CD4-positive, alpha-beta T cell treated with Interleukin-2 at 100 ng/mL for 4 hours (primary cell): ENCODE measurements at places on chromosomes 16 and 17.

DNA sequence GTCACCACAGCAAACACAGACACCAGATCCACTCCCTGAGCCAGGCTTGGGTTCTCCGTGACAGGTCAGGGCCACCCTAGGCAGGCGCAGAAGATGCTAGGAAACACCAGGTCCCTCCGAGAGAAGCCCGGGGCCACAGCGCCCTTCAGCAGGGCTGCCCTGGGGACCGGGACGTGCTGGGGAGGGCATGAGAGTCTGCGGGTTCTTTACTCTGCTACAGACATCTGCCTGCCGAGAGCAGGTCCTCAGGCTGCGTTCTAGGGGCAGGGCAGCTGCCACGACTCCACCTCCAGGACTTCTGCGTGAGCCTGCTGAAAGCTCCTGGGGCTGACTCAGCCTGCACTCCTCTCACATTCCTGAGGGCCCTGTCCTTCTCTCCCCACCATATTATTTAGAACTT, 11.4 kb downstream of the MYLK3 start:
- DNase-seq = no peak

DNA sequence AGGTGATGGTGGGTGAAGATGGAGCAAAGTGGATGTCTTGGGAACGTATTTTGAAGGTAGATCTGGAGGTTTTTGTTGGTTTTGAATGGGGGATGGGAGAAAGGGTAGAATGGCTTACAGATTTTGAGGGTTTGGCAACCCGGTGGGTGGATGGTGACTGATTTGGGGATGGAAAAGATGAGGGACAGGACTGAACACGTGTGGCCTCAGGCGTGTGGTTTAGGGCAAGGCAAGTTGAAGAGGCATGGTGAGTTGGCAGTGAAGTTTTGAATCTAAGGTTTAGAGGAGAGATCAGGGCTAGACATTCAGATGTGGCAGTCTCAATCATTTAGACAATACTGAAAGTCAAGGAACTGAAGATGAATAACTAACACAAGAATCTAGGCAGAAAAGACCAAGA, 5.0 kb upstream of the DCTPP1 start:
- DNase-seq = no peak

DNA sequence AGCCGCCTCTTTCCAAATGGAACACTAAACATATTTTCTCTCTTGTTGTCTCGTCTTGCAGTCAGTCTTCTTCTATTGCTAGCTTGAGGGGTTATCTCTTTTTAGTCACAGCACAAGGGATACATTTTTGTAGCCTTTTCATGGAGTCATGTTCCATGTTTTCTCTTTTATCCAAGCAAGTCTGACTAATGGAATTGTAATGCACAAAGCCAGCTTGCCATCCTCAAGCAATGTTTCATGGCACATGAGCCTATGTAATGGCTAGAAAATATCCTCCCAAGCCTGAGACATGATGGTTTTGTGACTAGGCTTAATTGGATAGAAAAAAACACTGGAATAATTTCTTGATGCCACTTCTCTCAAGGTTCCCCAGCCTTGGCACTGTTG, 414.6 kb upstream of the GOT2 start:
- DNase-seq = no peak

DNA sequence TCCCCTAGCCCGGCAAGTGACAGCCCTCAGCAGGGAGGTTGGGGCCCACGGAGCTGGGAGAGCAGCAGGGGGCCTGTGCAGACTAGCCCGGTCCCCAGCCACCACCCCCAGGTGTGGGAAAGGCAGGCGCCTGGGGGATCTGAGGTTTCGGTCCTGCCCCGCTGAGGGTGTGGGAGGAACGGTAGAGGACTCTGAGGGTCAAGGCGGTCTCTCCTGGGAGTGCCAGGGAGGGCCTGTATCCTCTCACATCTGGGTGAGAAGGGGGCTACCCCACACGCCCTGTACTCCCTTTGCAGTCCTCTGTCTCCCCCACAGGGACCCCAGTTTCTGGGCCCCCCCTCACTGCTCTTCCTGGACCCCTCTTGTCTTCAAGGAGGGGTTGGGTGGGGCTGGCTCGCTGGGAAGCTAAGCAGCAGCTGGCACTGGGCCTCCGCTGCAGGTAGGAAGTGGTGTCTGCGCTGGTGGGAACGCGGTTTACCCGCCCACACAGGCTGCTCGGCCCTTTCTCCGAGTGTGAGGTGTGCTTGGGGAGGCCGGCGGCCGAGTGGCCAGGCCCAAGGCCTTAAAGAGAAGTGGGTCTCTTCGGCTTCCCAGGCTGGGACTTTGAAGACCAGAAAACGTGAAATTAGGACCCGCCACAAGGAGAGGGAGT, 15.4 kb downstream of the CD7 start:
- DNase-seq = peak; percentile 44

DNA sequence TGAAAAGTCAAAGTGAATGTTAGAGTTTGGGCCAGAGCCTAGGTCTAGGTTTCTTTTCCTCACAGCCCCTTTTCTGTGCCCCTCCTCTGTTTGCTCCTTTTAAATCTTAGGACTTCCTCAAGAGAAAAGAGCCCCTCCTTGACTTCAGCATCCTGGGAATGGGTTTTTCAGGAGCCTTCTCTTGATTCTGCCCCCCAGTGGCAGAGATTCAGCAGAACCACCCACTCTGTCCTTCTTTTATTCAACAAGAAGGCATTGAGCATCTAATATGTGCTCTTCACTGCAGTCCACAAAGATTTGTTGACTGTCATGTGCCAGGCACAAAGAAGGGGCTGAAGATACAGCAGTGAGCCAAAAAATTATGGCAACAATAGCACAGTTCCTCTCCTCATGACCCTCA, 270.8 kb upstream of the CDH5 start:
- no peak for DNase-seq

DNA sequence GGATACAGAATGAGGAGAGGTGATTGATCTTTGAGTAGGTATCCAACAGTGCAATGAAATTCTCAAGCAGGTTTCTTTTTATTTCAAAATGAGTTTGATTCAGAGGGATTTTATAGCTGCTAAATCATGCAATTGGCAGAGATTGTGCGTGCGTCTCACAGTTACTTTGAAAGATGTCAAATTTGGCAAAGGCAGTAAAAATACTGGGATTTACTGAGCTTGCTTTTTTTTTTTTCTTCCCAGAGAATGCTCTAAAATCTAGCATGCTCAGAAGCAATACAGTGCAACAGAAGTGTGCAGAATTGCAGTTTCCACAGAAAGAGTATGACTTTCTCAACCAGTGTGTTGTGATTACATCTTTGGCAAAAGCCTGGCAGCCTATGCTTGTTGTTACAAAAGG, 410.7 kb upstream of the GOT2 start:
- DNase-seq = no peak

- no peak for DNase-seq
Observed at GRCh38 chr16:79066561-79066960, 534.0 kb downstream of the MAF start.

DNA sequence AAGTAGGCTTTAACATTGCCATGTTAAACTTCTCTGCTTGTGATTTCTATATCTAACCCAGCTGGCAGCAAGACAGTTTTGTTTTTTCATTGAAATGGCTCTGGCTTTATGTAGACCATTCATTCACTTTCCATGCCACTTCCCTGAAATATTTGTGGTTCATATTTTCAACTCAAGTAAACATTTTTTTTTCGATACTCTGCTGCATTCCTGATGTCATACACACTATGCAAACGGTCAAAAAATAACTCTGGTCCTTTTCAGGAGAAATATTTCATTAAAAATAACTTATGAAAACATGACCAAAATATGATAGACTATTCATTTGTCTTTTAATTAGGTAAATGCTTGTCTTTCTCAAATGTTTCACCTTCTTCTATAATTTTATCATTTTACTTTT, 116.3 kb downstream of the USP22 start:
- DNase-seq = no peak

- no peak for DNase-seq
Observed at GRCh38 chr17:78269955-78270381, 38.5 kb downstream of the TMEM235 start.

DNA sequence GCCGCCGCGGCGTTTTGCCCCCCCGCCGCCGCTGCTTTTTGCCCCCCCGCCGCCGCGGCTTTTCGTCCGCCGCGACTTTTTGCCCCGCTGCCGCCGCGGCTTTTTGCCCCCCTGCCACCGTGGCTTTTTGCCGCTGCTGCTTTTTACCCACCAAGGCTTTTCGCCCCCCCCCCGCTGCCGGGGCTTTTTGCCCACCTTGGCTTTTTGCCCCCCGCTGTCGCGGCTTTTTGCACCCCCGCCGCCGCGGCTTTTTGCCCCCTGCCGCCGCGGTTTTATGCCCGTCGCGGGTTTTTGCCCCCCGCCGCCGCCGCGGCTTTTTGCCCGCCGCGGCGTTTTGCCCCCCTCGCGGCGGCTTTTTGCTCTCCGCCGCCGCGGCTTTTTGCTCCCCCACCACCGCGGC, 1343.0 kb downstream of the TP53TG3F start:
- DNase-seq = no peak

DNA sequence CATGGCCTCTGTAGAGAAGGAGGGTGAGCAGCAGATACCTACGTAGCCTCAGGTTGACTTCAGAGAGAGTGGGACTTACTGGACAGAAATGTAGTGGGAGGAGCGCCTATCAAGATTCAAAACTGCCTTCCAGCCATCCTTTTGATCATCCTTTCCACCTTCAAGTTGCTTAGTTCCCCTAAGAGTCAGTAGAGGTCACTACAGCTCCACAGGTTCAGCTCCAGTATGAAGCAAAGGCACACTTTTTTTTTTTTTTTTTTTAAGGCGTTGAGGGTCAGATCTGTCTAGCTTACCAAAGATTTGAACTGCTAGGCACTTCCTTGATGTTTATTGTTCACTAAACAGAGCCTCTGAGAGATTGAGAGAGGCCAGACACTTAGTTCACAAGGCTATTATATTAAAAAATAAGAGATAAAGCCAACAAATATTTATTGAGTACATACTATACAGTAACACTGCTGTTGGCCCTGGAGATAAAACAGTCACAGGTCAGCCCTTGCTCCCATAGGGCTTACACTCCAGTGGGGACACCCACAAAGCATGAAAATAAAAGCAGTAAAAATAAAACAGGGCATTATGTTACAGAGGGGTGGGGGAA, 3.1 kb downstream of the RNF227 start:
- DNase-seq = peak; percentile 81

- DNase-seq = no peak
Observed at GRCh38 chr17:62134397-62134796, 69.3 kb upstream of the MED13 start.

DNA sequence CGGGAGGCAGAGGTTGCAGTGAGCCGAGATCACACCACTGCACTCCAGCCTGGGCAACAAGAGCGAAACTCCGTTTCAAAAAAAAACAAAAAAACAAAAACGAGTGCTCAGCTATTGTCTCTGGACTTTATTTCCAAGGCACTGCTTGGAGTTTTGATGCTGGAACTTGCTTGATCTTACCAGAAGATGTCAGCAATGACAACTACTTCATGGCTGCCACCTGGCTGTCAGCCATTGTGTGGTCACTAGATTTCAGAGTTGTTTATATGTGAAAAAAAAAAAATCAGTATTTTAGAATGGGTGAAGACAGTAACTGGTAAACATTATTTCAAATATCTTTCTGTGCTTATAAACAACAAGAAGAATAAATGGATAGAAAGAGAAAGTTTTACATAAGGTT, 26.3 kb upstream of the OR4D1 start:
- peak; percentile 69 for DNase-seq

DNA sequence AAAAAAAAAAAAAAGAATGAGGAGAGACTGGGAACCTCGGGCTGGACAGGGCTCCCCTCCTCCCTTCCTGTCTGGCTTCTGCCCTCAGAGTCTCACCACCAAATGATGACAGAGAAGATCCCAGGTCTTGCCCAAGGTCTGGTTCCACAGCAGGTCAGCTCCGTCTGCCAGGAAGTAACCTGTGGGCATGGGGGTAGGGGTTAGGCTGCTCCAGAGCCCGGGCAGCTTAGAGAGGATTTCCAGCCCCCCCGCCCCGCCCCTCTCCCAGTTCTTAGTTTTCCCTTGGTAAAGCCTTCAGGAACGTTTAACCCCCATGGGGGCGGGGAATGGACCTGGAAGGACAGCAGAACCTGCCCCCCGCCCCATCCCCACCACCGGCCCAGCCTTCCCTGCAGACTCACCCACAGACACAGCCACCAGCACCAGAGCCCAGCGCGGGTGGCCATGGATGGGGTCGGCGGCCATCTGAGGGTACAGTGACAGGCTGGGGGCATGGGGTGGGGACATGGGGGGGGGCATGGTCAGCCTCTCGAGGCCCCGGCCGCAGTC, 700 bp downstream of the TLCD2 start:
- no peak for DNase-seq

DNA sequence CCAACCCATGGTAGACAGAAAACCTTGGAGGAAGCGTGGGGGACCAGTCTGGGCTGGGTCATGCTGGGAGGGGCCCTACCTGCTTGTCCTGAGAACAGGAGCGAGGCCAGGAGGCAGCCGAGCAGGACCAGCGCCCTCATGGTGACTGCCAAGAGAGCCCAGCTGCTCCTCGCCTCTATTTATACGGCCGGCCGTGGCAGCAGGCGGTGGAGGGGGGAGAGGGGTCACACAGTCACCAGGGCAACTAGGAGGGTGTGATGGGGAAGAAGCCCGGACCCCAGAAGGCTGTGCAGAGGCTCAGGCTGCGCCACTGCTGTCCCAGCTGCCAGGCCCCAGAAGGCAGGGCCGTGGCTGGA, at the start of gene SRL:
Gene SRL (minus strand): TSS at position 153 of the 356 bp plus-strand sequence. CDS start 13 bp downstream, at position 140.
- no peak for DNase-seq

- no peak for DNase-seq
Observed at GRCh38 chr16:6571044-6571443, 761.6 kb upstream of the RBFOX1 start.

DNA sequence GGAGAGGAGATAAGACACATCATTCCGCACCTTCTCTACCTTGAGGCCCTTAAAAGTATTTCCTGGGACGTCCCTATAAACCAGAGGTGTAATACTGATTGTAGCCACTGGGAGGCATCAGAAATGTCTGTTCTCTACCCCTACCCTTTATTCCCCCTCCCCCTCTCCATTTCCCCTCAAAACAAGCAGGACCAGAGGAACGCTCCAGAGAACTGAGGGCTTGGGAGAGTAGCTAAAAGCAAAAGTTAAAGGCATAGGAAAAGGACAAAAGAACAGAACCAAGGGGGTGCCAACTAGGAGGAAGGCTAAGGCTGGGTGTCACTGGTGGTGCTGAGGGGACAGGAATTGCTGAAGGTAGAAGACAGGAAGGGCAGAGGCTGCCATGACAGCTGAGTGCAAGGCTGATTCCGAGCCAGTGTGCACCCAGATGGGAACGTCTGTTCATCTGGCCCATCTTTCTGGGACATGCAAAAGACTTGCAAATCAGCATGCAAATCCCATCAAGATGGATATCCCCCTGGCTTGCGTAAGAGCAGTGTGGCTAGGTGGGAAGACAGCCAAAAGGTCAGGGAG, 6.7 kb downstream of the CAMTA2 start:
- DNase-seq = peak; percentile 74

DNA sequence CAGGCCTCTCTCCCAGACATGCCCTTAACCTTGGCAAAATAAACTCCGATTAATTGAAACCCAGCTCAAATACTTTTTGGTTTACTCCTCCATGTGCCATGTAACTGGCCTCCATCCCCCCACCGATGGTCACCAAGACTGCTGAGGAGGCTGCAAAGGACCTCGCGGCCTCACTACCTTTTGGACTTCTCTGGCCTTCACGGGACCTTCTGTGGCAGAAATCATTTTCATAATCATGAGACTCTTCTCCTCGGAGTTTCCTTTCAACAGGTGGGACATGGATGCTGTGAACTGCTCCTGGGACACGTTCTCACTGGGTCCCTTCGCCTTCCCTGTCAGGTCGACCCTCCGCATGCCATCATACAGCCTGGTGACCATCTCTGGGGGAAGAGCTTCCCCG, 9.0 kb downstream of the MEAK7 start:
- DNase-seq = no peak
